ENCODE measurements at places on chromosomes 16 and 17.
A peak's percentile ranks its signal among the peaks of the same experiment; 100 is the strongest.

DNA sequence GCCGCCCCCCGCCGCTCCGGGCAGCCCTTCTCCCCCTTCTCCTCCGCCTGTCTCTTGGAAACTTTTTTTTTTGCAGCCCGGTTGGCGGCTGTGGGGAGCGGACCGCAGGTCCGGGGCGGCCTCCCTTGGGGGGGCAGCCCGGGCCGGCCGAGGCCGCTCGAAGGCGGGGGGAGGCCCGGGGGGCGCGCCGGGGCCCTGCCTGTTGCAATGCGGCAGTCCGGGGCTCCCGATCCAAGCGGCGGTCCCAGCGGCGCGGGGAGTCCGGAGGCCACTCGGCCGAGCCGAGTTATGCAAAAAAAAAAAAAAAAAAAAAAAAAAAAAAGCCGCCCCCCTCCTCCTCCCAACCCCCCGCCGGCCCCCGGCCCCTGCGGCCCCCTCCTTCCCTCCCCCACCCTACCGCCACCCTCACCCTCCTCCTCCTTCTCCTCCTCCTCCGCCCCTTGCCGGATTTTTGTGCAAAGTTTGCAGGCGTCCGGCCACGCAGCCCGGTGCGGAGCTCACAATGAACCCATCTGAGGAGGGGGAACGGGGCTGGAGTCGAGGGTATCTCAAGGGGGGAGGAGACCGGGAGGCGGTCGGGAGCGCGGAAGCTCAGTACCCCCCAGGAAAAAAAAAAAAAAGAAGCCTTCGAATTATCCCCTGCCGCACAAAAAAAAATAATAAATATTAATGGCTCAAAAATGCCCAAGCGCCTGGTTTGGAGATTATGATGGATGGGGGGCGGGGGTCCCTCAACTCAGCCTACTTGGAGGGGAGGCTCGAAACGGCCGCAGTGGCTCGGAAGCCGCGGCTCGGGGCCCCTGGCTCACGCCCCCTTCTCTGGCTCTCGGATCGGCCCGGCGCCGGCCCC, at the start of gene ZNF423:
ZNF423 (minus strand) TSS at position 291 of the 850 bp plus-strand sequence. CDS start 338 bp downstream, outside the sequence.
- DNase-seq = no peak

DNA sequence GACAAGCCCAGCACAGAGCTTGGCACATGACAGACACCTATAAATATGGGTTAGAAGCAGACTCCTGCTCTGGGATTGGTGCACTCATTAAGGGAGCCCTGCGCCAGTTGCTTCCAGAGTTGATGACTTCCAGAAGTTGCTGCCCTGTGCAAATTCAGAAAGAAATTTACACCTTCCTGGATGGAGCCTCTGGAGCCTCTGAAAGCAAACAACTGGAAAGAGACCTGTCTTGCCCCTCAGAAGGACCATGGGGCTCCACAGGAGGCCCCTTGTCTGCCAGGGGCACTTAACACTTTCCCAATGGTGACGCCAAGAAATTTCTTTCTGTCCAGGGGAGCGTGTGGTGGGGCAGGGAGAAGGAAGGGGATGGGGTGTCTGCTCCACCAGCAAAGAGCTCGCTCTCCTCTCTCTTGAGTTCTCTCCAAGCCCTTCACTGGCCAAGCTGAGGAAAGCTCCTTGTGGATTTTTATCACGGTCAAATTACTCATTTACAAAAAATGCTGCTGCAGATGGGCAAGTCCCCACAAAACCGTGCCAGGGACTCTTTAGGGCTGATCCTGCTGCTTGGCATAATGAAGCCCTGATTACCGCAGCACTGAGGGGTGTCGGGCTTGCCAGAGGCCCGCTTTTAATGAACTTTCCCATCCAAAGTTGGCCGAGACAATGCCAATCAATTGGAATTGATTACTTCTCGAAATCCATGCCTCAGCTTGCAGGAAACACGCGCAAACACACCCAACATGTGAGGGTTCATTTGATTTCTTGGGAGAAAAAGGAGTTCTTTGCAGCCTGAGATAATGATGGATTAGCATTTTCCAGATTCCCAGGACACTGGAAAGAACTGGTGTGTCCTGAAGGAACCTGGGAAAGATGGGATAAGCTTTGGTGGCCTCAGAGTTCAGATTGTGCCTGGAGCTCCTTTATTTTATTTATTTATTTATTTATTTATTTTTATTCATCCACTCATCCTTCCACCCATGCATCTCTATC, 583.6 kb upstream of the CDH5 start:
- no peak for DNase-seq

DNA sequence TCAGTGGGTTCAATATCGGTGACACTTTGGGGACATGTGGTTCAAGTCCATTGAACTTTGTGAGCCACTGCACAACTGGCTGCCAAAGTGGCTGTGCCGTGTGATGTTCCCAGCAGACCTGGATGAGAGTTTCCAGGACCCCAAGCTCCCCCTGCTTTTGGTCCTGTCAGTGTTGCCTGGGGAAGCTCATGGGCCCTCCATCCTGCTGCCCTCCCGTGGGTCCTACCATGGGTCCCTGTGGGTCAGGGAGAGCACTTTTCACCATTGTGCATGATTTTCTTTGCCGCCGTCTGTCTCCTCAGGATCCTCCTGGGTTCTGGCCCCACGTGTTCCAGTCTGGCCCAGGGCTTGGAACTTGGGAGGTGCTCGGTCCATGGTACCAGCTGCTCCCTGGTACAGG, 38.1 kb downstream of the LGALS9 start:
- no peak for DNase-seq

- DNase-seq = no peak
These were observed 605.8 kb upstream of the CDH11 start for GRCh38 chr16:65727534-65728137.

DNA sequence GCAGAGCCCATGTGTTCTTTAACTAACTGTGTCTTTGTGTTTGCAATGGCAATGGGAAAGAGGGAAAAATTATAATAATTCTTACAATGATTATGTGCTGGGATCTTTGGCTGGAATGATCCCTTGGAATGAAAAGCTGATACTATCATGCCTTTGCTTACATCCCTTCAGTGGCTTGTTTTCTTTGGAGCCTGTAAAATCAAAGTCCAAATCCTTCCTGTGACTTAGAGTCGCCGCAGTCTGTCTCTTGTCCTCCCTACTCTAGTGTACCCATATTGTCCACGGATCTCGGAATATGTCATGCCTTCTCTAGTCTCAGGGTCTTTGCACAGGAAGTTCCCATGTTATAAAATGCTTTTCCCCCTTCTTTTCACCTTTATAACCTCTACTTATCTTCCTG, 111.7 kb upstream of the MAF start:
- no peak for DNase-seq

DNA sequence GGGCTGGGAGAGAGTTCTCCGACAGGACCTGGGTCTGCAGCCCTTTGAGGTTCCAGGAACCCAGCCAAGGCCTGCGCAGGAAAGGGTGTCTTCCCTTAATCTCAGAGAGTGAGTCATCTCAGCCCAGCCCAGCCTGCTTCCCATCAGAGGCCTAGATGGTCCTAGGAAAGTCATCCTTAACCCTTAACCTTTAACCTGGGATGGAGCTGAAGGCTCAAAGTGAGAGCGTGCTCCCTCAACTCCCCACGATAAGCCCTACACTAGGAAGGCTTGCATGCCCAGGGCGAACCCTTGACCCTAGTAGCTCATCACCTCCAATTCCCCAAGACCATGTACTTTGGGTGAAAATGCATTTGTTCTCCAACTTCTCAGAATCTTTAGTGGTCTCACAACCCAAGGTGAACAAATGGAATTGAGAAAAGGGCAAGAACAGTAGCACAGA, 4.8 kb upstream of the ATXN7L3 start:
- no peak for DNase-seq

DNA sequence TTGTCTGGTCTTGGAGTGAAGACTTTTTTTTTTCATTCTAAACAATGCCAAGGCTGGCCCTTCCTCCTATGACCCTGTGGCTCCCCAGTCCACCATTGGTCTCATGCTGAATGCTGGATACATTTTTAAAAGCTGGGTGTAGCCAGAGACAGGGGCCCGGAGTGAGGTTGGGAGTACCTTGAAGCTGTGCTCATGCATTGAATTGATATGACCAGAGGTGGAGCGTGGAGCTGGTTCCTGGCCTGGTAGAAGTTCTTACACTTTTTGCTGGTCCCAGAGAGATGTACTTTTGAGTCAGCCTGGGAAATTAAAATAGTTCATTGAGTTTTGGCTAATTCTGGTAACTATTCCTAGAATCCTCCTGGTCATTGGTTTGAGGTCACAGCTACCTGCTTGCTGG, 83.6 kb downstream of the CMIP start:
- DNase-seq = no peak

- no peak for DNase-seq
These were observed 5.0 kb downstream of the ESRP2 start for GRCh38 chr16:68230956-68231355.

DNA sequence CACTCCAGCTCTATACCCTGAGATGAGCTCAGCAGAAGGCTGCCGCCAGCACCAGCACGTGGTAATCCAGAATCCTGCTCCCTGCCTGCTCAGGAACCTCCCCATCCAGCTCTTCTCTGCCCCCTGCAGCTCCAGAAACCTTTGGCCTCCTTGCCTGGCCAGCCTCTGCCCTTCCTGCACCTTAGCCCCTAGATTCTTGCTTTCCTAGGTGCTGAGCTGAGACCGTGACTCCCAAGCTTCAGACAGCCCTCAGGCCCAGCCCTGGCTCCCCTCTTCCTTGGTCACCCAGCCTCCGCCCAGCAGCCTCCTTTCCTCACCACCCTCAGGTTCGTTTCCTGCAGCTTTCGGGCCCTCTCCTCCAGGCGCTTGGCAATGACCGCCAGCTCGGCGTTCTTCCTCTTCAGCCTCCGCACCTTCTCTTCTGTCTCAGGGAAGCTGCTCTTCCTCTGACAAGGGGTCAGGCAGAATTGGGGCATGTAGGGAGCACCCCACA, 2.6 kb downstream of the TSPOAP1 start:
- peak; percentile 12 for DNase-seq

DNA sequence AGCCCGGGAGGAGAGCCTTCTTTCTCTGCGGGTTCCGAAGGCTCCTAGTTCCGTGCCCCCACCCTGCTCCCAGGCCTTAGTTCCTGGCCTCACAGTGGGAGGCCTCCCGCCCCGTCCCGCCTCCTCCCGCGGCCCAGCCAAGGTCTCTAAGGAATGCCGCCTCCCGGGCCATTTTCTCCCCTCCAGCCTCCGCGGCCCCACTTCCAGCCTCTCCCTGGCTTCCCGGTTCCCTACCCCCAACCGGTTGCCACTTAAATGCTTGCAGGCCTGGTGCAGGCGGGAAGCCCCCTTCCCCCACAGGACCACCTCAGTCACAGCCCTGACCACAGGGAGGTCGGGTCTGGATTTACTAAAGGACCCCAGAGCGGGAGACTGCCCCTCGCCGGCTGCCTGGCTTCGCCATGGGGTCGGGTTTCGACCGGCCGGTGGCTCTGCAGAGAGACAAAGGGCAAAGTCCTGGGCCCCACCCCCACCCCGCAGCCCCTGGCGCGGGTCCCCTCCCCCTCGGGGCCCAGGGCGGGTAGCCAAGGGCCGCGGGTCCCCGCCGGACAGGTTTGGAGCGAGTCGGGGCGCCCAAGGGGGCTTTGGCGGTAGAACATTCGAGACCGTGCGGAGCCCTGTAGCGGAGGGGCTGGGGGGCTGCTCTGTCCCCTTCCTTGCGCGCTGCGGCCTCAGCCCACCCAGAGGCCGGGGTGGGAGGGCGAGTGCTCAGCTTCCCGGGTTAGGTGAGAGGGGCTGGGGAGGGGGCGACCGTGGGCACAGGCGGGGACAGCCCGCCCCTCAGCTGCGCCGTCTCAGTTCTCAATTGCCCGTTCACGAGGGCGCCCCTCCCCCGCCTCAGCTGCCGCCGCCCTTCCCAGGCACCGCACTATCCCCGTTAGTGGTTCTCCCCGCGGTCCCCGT, 16.4 kb downstream of the IGF2BP1 start:
- no peak for DNase-seq
